ENCODE measurements at places on chromosomes 12 and 14. TPM values are rescaled to one million over a fixed set of nuclear protein-coding genes. Genes with fewer than 3 reads are reported as not detected.

Gene CCNK
- total RNA-seq, result 59.6 TPM

Gene C12orf50
- 0.30 TPM for total RNA-seq

Gene ZBTB25
- total RNA-seq, result 6.4 TPM

Gene TAS2R46
- total RNA-seq, result 2.4 TPM

Gene JAG2
- total RNA-seq, result 139 TPM

Gene PAH
- total RNA-seq, result not detected

Gene CLEC9A
- total RNA-seq, result not detected

Gene KRT7
- 420 TPM for total RNA-seq

Gene PRIMA1
- not detected for total RNA-seq

Gene ADAM21
- total RNA-seq, result not detected

Gene GPR84
- not detected for total RNA-seq

All from endothelial cell of umbilical vein (primary cell).